ENCODE measurements at places on chromosomes 1 and 21.

DNA sequence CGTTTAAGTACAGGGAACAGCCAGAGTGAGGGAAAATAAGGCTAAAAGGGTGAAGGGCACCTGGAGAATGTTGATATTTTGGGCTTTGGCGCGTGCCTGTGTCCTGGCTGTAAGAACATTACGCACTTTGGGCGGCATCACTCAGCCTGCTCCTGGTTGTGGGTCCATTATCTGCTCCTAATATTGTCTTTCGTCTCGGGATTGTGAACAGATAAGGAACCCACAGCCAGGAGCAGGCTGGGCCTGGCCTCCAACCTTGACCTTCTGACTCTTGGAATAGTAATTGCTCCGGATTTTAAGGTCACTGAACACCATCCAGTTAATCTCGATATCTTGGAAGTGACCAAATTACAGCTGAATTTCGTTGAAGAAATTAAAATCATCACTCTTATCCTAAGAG lies 61.9 kb downstream of the TCP10L start:
- no peak overlapping the region for H3K4me3 ChIP-seq
- no peaks in the 10 kb centered on the region for H3K27me3 ChIP-seq
- H3K36me3 ChIP-seq, result no peaks in the 10 kb centered on the region
- H3K4me1 ChIP-seq, result no peaks in the 10 kb centered on the region
- DNase-seq, result no peak

DNA sequence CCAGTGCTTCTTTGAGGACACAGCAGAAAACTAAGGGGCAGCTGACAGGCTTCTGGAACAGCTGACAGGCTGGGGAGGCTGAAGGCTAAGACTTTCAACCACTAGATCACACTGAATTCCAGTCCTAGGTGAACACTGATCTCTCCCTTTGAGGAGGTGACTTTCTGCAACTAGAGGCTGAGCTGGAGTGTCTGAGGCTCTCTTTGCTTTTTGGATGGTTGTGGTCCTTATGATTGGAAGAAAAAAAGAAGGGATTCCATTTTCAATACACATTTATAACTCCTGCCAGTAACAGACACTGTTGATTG lies 1.4 kb downstream of the IL6R start:
- H3K36me3 ChIP-seq, result peaks cover 3% of the 10 kb centered on the region
- no peaks in the 10 kb centered on the region for H3K27me3 ChIP-seq
- H3K27ac ChIP-seq, result peak overlapping the region; percentile 89
- H3K4me1 ChIP-seq, result peaks cover 84% of the 10 kb centered on the region

DNA sequence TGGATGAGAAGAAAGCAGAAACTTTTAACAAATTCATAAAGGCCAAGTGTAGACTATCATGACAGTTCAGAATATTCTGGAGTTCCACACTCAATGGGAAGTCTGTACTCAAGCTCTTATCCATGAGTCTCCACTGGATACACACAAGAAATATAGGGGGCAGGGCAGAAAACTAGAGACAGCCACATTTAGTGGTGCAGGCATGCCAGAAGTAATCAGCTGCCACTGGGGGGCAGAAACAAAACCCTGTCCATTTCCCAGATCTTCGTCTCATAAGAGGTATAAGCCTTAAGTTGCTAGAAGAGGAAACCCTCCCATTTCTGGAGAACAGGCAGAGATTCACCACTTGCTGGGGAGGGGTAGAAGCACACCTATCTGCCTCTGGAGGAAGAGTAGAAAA lies 166.8 kb upstream of the GALNT2 start:
- H3K36me3 ChIP-seq, result no peaks in the 10 kb centered on the region
- peaks cover 51% of the 10 kb centered on the region for H3K27me3 ChIP-seq
- no peak for DNase-seq
- H3K4me1 ChIP-seq, result no peaks in the 10 kb centered on the region

DNA sequence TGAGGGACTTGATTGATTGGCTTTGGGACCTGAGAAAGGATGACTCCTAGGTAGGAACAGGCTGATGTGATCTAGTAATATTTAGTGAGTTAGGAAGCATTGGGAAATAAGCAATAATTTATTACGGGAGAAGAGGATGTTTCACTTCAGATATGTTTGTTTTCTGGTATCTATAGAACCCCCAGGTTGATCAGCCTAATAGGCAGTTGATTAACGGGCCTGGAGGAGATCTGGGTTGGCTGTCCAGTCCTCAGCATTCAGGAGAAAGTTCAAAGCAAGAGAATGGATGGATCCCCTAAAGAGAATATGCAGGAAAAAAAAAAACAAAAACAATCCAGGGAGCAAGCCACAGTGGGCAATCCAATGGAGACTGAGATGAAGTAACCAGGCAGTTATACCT lies 48.2 kb upstream of the AKT3 start:
- H3K4me3 ChIP-seq, result no peak overlapping the region
- H3K27ac ChIP-seq, result no peak overlapping the region
- no peaks in the 10 kb centered on the region for H3K27me3 ChIP-seq

GRCh38 chr1:111911776-111912515 lies 77.5 kb downstream of the KCND3 start:
- peaks cover 27% of the 10 kb centered on the region for H3K27me3 ChIP-seq
- H3K27ac ChIP-seq, result no peak overlapping the region
- H3K4me1 ChIP-seq, result no peaks in the 10 kb centered on the region
- no peak for DNase-seq

Measured in activated naive CD8-positive, alpha-beta T cell treated with anti-CD3 and anti-CD28 coated beads for 36 hours (primary cell).